ENCODE measurements at places on chromosomes 7 and 10. TPM values are rescaled to one million over a fixed set of nuclear protein-coding genes. Genes with fewer than 3 reads are reported as not detected.
A peak's percentile ranks its signal among the peaks of the same experiment; 100 is the strongest.

- DNase-seq = no peak
Measured at GRCh38 chr10:50469778-50470193, 154.0 kb downstream of the SGMS1 start.

DNA sequence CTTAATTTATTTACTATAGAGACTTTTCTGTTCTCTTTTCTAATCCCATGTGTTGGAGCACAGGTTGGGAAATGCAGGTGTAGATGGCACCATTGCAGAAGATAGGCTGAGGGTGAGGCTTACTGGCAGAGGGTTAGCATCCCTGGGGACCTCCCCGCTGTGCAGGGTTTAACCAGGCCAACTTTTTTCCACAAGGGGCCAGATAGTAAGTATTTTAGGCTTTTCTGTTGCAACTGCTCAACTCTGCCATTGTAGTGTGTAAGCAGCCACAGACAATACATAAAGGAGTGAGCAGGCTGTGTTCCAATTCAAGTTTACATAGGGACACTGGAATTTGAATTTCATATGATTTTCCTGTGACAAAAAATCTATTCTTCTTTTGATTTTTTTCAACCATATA lies 34.6 kb upstream of the AOAH start:
- DNase-seq = no peak

DNA sequence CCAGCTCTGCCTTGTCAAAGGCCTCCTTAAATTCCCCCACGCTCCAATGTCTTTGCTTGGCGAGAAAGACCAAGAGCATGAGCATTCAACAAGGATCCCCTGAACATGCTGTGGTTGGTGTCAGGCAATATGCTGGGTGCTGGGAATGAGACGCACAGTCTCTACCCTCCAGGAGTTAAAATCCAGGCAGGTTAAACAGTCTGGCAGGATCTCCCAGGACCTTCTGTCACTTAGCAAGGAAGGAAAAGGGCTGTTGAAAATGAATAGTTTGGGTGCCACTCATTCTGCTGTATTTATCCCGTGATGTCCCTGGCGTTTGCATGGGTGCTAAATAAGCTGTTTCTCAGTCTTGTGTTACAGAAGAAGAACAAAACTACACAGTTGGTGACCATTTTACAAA lies 21.9 kb upstream of the ITGA8 start:
- no peak for DNase-seq

- DNase-seq = no peak
Measured at GRCh38 chr7:105060923-105061322, 46.9 kb downstream of the KMT2E start.

DNA sequence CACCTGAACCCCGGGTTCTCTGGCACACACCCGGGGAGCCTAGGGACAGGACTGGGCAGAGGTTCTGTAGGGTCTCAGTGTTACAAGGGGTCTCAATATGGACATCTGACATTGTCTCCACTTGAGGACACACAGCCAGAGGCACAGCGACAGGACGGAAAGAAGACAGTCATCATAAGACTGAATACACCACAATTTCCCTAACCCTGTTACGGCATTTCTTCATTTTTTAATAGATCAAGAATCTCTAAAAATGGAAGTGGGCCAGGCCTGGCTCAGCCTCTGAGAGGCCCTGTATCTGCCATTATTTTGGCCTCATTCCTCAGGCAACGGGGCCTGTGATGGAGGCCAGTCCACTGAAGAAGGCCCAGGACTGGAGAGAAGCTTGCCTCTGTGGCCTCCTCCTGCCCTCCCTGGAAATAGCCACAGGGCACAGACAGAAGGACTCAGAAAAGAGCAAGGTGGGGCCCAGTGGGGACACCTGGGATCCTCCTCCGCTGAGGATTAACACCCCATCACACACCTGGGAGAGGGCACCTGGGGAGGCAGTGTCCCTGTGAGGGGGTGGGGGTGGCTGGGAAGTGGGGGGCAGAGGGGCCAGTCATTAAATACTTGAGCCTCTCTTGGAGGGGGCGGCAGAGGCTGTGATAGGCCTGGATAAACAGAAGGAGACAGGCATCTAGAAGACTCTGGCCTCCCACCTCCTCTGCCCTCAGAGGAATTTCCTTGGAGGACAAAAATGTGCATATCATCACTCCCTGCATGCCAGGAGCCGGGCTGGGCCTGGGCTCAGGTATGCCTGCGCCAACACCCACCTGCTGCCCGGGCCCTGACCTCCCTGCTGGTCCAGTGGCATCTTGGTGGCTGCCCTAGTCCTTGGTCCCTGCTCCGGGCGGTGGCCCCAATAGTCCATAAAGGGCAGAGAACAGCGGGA lies 8.0 kb downstream of the SPOCK2 start:
- DNase-seq = no peak

DNA sequence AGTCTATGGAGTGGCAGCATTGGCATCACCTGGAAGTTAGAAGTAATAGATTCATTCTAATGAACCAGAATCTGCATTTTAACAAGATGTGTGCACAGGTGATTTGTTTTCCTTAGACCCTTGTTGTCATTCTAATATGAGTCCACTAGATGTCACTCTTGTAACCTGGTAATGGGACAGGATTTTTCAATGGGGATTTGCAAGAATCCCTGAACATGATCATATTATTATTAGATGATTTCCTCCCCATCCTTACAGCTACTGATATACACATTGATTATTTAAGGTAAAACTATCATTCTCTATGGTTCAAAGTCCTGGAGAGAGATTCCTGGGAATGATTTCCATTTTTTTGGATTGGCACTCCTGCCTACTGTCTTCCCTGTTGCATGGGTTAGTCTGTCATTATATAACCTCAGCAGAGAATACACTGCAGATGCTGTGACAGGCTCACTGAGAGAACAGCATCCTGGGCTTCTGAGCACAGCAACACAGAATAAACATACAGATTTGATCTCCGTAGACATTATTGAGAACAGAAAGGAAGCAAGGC lies 194.9 kb downstream of the SUGCT start:
- peak; percentile 51 for DNase-seq

DNA sequence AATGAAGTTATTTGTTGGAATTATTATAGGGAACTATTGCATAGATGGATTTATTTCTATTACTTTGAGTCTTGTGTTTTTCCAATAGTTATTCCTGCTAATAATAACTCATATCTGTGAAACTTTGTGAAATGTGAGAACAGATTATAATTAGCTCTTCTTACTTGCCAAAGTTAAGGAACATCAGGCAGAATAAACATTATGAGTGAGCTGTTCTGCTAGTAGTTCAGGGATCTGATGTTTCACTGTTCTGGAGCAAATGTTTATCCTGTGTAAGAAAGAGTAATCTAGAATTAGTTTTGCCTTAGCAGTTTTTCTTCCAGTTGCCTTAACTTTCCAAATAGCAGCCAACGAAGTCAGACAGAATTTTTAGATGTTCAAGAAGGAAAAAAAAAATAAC lies 245.2 kb upstream of the PLXDC2 start:
- DNase-seq = no peak

- DNase-seq = no peak
Measured at GRCh38 chr10:19654576-19654975, 161.7 kb upstream of the PLXDC2 start.

DNA sequence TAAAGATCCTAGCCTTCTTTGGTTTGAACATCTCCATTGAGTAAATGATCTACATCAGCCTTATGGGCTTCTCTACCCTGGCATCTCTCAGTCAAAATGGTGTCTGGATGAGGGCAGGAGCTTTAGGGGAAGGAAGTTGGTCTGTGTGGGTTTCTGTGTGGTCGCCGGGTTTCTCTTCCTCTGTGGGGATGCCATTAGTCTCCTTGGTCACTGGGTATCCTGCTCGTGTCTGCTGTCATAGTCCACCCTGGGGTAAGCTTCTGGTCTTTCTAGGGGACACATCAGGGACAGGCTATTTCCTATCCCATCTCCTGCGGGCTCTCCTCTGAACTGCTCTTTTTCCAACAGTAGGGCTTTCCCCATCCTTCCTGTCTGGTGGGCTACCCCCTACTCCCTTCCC lies 150.3 kb upstream of the NPY start:
- DNase-seq = no peak

GRCh38 chr7:131900785-131901287 lies 344.4 kb upstream of the PODXL start:
- no peak for DNase-seq

- DNase-seq = no peak
Measured at GRCh38 chr7:108189733-108190388, 59.7 kb upstream of the LAMB4 start.

DNA sequence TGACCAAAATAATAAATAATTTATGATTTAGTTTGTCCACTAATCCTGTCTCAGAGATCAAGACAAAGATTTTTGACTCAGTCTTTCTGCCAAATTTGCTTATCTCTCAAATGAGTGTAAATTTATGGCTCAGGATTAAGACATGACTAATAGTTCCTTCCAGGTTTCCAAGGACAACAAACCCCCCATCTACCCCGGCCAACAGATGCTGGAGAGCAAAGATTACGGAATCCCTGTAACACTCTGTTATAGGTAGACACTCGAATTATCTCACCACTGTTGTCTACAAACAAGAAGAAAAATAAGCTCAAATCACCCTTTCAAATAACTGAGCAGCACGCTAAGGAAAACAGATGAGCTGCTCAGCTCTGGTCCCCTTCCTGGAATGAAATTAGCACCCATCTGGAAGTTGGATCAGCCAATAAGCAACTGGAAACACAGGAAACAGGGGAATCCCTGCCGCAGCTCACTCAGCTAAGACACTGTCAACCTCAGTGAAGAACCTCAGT lies 56.8 kb upstream of the SVIL start:
- DNase-seq = peak; percentile 57

GRCh38 chr7:140926021-140926817 lies 1.5 kb upstream of the BRAF start:
- no peak for DNase-seq

DNA sequence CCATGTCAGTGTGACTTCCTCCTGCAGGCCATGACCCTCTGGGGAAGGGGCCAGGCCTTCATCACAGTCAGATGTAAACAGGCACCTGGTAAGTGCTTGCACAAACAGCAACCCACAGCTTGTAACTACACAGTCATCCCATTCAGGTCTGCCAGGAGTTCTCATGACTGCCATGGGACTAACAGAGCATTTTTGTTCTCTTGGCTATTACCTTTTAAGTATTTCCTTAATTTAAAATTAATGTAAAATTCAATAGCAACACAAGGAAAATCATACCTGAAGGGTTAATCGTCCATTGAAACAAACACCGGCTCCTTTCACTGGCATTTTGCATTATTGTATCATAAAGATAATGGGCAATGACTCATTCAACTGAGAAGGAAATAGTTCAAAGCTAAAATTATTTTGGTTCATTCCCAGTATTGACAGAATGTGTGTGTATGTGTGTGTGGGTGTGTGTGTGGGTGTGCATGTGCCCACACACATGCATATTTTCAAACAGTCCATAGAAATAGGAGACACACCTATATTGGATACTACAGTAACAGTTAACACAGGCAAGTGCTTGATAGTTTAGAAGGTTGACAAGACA lies 307.9 kb downstream of the WDR11 start:
- DNase-seq = no peak

GRCh38 chr10:106957823-106958588 lies 206.5 kb downstream of the SORCS1 start:
- no peak for DNase-seq

- DNase-seq = no peak
Measured at GRCh38 chr7:142788303-142789289, 17.8 kb downstream of the PRSS2 start.

DNA sequence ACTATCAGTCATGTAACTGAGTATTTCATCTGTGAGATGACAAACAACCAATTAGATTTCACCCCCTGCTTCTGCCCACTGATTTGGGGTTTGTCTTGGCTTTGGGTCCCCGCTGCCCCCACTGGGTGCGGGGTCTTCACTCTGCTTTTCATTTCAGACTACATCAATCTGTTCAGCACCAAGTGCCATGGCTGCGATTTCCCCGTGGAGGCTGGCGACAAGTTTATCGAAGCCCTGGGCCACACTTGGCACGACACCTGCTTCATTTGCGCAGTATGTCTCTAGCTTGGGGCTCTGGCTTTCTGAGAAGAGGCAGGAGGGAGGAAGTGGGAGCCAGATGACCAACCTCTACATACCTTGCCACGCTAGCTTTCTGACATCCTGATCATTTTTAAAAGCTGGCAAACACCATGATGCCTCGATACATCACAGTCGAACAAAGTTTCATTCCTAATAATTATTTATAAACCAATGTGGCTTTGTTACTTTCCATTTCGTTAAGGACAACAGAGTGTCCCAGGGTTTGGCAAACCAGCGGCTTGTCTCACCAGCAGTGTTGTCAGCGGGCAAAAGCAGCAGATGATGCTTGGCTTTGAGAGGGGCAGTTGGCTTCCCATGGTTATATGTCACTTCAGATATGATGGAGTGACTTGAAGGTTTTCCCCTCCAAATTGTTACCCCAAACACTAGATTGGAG lies 30.3 kb upstream of the BMPR1A start:
- DNase-seq = no peak

GRCh38 chr7:55050281-55050680 lies 31.5 kb downstream of the EGFR start:
- DNase-seq = no peak

GRCh38 chr7:152551304-152552036 lies 115.7 kb upstream of the KMT2C start:
- DNase-seq = no peak

GRCh38 chr7:128791121-128791971 lies at the start of gene CCDC136:
Gene CCDC136, plus strand, starts transcription at chr7:128791968. Its CDS starts 444 bp downstream, at chr7:128792412.
- peak; percentile 42 for DNase-seq

- DNase-seq = no peak
Measured at GRCh38 chr7:12031638-12032037, 179.5 kb upstream of the TMEM106B start.

DNA sequence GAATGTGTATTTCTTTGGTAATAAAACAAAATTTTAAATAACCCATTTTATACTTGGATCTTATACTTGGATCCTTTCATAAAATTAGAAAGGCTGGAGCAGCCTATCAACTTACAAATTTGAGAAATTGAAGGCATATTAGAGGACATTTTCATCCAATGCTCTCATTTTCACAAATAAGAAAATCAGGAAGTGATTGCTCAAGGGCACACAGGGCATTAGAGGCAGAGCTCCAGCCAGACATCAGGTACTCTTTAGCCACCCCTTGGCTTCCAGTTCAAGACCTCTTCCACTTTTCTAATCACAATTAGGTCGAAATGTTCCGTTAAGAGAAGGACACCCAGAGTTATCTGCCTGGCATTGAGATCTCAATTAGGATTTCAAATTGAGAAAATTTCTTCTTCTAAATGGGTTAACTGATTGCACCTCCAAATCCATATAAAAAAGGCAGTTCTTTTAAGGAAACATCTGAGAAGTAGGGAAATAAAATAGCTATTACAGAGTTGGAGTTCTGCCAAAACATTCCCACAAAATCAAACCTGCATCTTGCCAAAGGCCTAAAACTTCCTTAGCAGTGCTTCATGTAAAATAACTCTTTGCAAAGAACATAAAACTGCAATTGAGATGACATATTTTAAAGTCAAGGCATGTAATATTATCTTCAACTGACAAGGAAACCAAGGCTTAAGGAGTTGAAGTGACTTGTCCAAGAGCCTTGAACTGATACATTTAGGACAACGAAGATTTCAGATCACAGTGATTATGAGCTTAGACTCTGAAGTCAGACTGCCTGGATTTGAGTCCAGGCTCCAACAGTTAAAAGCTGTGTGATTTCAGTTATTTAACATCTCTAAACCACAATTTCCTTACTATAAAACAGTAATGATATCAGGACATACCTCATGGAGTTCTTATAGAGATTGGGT lies 2.4 kb downstream of the ACTA2 start:
- no peak for DNase-seq

Gene CYP3A5
- polyA plus RNA-seq = 0.91 TPM

Gene CFAP46
- polyA plus RNA-seq = 0.46 TPM

Gene IFIT2
- 8.1 TPM for polyA plus RNA-seq

Gene FRAT1
- polyA plus RNA-seq = 0.79 TPM

Gene MRPL32
- 53.5 TPM for polyA plus RNA-seq

Gene FAM20C
- 25.3 TPM for polyA plus RNA-seq

Gene FGF8
- polyA plus RNA-seq = 0.27 TPM

Gene HEPACAM2
- 0.10 TPM for polyA plus RNA-seq

Gene INA
- 0.77 TPM for polyA plus RNA-seq

Gene WEE2
- polyA plus RNA-seq = not detected

Gene SNCG
- 6.7 TPM for polyA plus RNA-seq

Measured in muscle of back (tissue), 13 donors.